ENCODE measurements at places on chromosomes 1 and 21.

DNA sequence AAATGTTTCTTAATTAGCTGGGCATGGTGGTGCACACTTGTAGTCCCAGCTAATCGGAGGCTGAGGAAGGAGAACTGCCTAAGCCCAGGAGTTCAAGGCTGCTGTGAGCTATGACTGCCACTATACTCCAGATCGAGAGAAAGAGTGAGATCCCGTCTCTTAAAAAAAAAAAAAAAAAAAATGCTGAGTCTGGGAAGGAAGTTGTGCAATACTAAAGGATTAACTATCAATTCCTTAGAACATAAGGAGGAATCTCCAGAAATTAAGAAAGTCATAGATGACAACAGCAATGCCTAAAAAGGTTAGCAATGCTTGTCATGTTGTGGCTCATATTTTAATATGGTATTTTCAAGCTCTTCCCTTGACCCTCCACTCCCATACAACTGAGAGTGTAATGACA is 5.3 kb downstream of the LUZP1 start:
- no peak for DNase-seq

- DNase-seq = no peak
These were observed 263.4 kb downstream of the NPHP4 start for GRCh38 chr1:5728663-5729355.

DNA sequence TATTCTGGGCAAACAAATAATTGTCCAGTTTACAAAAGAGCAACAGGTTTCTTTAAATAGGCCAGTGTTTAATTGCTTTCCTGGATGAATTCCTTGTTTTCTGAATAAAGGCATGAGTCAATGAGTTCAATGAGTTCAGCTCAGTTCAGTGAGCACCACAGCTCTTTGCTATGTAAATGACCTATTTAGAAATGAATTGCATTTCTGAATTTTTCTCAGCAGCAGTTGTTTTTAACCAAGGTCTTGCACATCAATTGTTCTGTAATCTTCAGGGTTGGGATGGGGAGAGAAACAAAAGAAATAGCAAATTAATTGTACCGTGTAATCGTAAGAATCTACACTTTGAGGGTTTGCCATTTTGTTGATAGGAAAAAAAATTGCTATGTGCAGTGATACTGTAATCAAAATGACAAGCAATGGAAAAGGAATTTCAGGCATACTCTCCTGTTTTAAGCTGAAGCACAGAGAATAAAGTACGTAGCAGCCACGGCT is 45.7 kb downstream of the MIS18A start:
- no peak for DNase-seq

GRCh38 chr1:30735668-30736498 is 12.5 kb upstream of the MATN1 start:
- DNase-seq = no peak

DNA sequence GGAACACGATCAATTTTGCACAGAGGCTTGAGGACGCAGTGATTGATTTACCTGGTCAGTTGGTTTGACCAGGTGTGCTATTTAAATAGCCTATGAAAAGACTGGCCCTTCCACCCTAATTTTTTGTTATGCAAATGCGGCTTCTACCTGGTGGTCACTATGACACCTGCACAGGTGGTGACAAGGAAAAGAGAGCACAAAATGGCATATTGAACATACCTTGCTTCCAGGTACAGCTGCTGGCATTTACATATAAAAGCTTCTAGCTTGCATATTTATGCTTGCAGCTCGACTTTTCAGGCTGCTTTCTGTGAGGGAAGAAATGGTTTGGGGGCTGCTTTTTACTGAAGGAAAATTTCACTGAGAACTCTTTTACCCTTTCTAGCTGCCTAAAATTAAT is 15.3 kb upstream of the FMO4 start:
- DNase-seq = no peak
